ENCODE measurements at places on chromosomes 6 and 20.

GRCh38 chr6:42251911-42252637 is 34.4 kb upstream of the MRPS10 start:
- DNase-seq: no peak

DNA sequence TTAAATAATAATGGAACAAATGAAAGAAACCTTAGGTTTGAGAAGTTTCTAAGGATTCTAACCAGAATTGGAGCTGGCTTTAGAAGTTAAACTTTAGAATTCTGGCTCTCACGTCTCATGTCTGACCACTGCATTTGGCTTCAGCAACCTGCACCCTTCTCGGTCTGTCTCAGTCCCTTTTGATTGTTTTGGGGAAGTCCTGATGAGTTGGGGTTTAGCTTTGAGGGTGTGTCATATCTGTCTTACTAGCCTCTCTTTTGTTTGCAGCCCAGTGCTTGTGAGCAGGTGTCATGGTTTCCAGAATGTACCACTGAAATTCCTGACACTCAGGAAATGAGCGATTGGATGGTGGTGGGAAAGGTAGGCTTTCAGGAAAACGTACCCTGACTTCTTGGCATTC is 17.0 kb downstream of the CMTR1 start:
- DNase-seq: no peak

GRCh38 chr20:6956574-6956973 is 189.1 kb downstream of the BMP2 start:
- DNase-seq: no peak

GRCh38 chr20:36779656-36780025 is 6.1 kb upstream of the DSN1 start:
- no peak for DNase-seq

GRCh38 chr20:3800256-3800877 is 4.3 kb downstream of the CDC25B start:
- DNase-seq: no peak

DNA sequence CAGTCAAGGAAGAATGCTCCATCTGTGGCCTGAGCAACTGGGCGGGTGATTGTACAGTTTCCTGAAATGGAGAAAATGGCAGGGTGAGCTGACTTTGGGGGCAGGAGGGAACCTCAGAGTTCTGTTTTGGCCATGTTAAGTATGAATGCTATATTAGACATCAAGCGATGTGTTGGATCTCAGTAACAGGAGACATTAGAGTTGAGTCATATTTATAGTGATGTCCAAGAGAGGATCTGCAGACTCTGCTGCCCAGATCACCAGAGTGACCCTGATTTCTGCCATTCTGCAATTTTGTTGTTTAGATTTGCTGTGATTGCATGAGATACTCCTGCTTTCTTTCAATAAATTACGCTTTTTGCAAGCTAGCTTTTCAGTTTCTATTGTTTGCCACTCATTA is 131.4 kb upstream of the ENPP5 start:
- DNase-seq: no peak

- DNase-seq: no peak
Observed at GRCh38 chr6:125562156-125562555, 187.3 kb upstream of the HEY2 start.

DNA sequence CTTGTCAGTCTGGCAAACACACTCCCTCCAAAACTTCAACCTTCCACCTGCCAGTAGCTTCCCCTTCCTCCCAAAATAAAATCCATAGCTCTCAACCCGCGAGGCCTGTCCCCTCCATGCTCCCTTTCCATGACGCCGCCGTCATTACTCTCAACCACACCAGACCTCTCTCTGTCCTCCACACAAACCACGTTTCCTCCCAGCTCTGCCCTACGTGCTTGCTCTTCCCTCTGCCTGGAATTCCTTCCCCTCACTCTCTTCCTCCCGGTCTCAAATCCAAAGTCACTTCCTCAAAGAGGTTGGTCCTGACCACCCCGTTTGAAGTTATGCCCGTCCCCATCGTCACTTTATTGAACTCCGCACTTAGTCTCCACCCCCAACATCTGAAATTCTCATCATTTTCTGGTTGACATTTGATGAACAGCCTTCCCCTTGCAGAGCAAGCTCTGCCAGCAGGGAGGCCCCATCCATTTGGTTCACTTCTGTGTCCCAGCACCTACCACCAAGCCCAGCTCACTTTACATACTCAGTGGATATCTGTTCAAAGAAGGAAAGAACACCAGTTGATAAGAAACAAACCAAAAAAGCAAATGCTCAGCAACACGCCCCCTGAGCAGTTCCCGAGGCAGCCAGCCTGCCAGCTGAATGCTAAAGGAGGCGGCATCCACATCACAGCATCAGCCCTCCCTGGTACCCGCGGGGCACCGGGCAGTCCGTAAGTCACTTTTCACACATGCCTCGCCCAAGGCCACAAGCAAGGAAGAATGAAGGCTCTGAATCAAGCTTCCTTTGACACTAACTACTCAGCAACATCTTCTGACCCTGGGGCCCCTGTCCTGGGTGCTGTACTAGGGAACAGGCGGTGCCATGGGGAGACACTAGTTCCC is 125.0 kb downstream of the NFATC2 start:
- peak; percentile 61 for DNase-seq

DNA sequence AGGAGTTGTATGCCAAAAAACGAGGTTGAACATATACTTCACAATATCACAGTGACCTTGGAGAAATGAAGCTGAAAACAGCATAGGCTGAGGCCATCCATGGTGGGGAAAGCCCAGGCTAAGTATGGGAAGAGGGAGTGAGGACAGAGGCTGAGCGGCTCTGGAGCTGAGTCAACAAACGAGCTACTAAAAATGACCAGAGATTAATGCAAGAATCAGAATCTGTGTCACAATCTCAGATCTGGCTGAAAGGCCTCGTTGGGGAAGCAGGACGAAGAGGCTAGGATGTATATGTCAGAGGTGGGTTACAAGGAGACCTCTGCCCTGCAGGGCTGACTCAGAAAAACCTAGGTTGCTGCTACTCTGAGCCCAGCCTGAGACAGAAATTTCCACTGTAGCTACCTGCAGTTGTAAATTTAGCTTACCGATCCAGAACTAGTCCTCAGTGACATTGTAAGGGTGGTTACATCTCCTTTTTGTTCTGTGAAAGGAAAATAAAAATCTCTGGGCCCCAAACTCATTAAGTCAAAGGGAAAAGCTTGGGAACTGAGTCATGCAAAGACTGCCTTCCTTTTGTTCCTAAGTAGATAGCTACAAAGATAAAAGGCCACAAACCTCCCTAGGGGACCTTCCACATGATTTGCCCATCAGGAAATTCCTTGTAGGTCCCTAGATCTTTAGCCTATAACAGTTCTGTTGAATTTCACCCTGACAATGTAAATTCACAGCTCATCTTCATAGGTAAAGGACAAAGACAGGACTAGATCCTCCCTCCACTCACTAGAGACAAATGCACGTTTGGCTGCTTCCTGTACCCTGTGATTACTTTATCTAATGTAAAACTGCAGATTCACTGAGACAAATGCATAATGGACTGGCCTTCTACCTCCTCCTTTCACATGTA is 8.5 kb upstream of the TUBB2A start:
- DNase-seq: no peak

GRCh38 chr6:104625536-104625935 is 234.2 kb downstream of the HACE1 start:
- DNase-seq: no peak

DNA sequence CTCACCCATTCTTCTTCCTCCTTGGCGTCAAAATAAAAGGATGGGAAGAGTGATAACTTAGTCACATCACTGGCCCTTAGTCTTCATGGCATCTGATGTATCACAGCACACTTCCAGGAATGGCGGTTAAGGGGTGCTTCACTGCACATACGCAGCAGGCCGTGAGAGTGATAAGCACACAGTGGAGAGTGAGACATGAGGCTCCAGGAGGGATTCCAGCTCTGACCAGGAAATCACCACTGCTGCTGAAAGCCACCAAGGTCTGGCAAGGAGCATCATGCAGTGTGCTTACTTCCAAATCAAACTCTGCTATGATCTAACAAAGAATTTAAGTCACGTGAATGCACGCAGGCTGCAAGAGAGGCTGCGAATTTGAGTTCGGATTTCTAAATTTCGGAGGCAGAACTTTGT is 62.4 kb downstream of the ARID1B start:
- no peak for DNase-seq

DNA sequence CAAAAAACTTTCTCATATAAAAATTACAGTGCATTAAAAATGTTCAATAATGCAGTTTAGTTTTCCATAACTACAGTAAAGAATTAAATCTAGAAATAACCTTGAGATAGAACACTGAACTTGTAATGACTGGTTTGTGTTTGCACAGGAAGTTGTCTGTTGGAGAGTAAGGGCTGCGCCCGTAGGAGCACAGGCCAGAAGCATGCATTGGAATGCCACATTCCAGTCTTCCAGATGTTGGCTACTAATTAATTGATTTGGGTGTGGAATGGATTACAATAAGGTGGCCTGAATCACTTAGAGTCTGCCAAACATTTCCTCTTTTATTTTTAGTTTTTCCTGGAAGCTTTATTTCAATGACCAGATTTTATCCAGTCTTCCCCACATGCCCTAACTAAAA is 582.6 kb upstream of the MMS22L start:
- no peak for DNase-seq

- peak; percentile 11 for DNase-seq
Observed at GRCh38 chr6:26087284-26088115, at the start of gene HFE. Gene HFE, plus strand, starts transcription at chr6:26087429. Its CDS starts 12 bp downstream, at chr6:26087441.

DNA sequence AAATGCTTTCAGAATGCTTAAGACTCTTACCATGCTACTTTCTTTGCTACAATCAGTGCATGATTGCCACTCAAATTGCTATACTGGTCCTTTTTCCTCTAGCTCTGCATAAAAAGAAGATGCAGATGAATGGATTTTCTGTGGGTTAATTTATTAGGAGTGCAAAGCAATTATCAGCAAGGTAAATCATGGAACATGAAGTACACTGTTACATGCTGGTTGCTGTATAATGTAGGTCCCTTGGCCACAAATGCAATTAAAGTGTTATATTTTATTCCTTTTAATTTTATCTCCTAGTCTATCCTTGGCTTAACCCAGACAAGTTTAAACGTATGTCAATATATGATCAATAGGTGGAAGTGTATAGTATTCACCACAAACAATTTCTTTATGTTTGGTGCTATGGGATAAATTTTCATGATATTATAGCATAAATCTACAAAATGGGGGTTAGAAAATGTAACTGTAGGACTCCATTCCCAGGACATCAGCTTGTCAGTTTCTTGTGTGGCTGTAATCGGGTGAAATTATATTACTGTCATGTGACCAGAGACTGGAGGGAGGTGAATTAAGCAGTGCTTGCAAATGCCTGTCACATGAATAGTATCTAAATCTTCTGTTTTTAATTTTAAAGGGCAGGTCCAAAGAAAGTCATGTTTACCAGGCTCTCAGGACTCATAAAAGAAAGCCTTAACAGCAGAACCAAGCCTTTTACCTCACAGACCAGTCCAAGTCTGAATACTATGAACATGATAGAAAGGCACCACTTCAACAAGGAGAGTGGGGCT is 176.9 kb upstream of the ID4 start:
- no peak for DNase-seq

- DNase-seq: no peak
Observed at GRCh38 chr20:59291740-59292383, 8.5 kb upstream of the EDN3 start.

DNA sequence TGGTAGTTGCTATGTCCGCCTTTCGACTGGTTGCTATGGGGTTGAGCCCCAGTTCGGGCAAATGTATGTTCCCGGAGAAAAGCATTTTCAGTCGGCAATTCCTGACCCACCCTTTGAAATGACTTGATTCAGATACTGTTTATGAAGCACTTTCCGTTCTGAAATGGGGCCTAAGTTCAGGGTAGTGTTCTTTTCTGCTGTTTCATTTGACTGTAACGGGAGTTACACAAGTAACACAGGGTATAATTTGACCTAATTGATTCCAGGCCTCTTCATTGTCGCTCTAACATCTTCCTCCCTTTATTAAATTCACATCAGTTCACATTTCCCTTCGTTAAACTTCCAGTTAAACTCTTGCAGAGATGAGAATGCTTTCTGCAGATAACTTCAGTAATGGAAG is 85.5 kb downstream of the BMP6 start:
- no peak for DNase-seq

DNA sequence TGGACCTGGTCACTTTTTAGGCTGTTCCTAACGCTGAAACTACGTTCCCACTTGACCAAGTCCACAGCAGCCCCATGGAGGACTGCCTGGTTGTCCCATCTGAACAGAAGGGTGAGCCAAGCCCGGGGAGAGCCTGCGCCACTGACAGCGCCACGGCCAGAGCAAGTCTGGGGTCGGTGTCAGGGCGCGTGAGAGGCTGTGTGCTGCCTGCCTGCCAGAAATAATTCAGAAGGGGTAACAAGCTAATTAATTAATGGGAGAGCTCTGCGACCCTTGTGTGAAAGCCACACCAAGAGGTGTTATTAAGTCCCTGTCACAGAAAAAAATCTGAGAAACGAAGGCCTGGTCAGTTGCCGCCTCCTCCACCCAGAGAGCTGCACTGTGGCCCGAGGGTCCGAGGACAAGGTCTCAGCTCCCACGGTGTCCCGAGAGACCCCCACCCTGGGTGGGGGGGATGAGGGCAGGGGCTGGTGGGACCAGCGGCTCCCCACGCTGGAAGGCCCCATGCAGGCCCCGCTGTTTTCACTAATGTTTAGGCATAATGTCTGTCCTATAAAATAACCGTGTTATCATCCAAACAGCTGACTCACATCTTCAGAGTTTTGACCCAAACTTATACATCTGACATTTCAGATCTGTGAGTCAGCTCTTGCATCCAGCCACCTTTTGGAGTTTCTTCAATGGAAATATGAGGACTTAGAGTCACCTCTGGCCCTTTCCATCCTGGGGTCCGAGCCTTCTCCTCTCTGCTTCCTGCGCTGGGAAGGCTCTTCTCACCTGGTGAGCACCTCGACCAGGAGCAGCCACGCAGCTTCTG is 58.5 kb downstream of the DLL1 start:
- no peak for DNase-seq

DNA sequence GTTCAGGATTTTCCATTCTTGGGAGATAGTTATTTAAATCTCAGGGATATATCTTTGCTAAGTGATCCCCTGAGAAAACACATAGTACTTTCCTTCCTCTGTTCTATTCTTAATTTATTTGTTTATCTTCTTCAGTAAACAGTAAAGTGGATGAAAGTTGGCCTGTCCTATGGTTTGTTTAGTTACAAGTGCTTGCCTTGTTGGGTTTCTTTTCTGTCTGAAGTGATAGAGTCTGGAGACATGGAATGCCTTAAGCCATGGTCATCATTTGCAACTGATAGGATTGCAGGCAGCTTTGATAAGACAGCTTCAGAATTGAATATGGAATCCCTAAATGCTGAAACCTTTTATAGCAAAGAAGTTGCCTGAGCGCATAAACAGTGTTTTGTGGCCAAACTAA is 4.9 kb downstream of the ADGRG6 start:
- no peak for DNase-seq

GRCh38 chr6:149860834-149861602 is 3.1 kb downstream of the LRP11 start:
- no peak for DNase-seq

- no peak for DNase-seq
Observed at GRCh38 chr6:2944405-2945152, 26.8 kb downstream of the SERPINB6 start.

Measured in CD4-positive, alpha-beta T cell treated with Interleukin-2 at 100 ng/mL for 4 hours (primary cell).